LoVo (cell line): ENCODE measurements at places on chromosomes 16 and 17.

DNA sequence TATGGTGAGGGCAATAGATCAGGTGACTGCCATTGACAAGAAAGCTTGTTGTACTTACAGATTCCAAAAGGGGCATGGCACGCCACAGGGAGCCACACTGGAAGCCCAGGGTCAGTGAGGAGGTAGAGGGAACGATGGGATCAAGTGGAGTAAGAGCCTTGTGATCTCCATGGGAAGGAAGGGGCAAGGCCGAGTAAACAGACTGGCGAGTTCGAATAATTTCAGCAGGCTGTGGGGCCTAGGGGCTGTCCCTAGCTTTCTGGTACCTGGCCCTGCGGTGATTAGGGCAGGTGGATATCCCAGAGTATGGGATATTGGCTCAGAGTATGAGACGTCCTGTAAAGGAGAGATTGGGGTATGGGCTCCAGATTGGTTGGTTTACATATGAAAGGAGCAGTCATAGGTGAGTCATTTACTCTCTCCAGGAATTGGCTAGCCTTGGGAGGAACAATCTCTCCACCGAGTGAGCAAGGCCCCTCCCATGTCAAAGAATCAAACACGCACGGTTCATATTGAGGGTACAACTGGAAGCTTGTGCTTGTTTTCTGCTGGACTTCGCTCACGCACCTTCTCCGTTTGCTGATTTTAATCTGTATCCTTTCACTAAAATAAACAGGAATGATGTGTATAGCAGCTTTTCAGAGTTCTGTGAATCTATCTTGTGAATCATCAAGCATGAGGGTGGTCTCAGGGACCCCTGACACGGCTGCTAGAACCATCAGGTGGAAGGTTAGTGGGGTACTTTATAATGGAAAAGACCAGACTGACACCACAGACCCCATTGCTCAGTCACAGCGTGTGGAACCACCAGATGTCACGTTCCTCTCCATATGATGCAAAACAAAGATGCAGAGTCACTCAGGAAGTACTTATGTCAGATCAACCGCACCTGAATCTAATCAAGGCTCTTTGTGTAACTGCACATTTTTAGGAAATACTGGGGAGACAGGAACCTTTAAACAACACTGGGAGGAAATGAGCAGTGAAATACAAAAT is 27.9 kb downstream of the GABARAPL2 start:
- DNase-seq, result no peak

- DNase-seq, result no peak
Observed at GRCh38 chr16:6105115-6105514, 1007.5 kb upstream of the EEF2KMT start.

GRCh38 chr16:67430977-67431774 is at the start of gene HSD11B2:
HSD11B2 (plus strand) TSS chr16:67431121; CDS start chr16:67431249, 128 bp downstream.
- peak; percentile 78 for DNase-seq

DNA sequence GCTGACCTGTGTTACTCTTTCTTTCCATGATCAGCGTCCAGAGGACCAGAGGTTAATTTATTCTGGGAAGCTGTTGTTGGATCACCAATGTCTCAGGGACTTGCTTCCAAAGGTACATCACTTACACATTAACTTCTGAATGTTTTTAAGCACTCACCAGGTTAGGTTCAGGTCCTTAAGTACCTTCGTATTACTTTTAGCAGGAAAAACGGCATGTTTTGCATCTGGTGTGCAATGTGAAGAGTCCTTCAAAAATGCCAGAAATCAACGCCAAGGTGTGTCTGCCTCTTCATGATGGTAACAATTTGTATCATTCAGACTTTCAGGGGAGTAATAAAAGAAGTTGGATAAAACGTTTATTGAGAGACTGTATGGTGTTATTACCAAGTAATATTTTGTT is 3.3 kb downstream of the HERPUD1 start:
- DNase-seq, result no peak

GRCh38 chr17:62778990-62779681 is 29.0 kb downstream of the MARCHF10 start:
- DNase-seq, result peak; percentile 62

DNA sequence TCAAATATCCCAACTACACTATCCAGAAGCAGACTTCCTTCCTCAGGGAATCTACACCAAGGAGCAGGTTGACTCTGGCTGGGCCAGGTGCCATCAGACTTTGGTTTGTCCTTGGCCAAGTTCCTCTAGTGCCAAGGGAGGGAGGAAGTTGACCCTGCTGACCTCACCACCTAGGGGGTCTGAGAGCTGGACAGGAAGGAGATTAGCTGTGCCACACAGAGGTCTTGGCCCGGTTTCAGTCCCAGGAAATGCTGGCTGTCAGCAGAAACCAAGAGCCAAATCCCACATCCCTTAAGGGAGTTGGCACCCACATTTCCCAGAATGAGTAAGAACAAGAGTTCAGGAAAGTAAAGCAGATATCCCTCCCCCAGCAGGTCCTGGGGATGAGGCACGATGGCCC is 178.2 kb downstream of the SALL1 start:
- DNase-seq, result no peak

DNA sequence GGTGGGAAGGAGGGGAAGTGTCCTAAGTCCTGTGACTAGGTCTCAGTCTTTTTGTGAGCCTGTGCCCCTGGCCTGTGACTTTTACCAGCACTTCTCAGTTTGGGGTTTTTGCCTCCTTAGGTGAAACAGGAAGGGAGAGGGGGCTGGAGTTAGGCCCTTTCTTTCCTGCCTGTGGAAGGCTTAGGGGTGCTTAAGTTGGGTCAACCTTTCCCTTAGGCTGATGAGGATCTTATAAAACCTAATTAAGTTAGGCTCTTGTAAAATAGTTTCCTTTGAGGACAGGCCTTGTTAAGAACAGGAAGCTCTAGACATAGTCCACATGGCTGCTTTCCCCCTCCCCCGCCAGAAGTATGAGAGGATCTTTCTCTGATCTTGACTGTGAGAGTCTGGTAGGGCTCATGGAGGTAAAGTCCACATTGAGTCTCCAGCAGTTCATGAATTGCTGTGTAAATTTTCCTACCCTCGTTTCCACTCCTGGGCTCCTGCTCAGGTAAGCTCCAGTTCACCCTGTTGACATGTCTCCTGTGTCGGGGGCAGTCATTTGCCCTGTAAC is 17.0 kb upstream of the DNASE1 start:
- peak; percentile 36 for DNase-seq

DNA sequence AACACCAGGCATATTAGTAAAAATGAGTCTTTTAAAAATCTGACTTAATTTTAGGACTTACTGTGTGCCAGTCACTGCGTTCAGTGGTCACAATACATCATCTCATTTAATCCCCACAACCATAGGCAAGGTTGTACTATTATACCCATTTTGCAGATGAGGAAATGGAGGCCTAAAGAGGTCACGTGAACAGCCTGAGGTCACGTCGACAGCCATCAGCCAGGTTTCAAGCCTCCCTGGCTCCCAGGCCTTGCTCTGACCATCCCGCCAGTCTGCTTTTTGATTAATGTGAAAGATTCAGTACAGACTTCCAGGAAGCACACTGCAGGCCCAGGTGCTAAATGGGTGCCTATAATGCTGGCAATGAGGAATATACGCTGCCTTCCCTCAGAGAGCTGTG is 86.3 kb upstream of the TOX3 start:
- no peak for DNase-seq

DNA sequence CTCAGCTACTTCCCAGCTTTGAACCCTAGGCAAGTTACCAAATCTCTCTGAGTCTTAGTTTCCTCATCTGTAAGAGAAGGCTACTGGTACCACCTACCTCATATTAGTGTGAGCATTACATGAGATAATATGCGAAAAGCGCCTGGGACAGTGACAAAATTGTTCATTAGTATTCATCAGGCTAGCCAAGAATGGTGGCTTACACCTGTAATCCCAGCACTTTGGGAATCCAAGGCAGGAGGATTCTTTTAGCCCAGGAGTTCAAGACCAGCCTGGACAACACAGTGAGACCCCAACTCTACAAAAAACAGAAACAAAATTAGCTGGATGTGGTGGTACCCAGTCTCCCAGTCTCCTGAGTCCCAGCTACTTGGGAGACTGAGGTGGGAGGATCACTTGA is 3.3 kb downstream of the PLCD3 start:
- DNase-seq, result no peak

- DNase-seq, result no peak
Observed at GRCh38 chr16:28298511-28298878, 6.2 kb downstream of the SBK1 start.

GRCh38 chr17:81722184-81723120 is 10.4 kb downstream of the SLC25A10 start:
- DNase-seq, result peak; percentile 67

DNA sequence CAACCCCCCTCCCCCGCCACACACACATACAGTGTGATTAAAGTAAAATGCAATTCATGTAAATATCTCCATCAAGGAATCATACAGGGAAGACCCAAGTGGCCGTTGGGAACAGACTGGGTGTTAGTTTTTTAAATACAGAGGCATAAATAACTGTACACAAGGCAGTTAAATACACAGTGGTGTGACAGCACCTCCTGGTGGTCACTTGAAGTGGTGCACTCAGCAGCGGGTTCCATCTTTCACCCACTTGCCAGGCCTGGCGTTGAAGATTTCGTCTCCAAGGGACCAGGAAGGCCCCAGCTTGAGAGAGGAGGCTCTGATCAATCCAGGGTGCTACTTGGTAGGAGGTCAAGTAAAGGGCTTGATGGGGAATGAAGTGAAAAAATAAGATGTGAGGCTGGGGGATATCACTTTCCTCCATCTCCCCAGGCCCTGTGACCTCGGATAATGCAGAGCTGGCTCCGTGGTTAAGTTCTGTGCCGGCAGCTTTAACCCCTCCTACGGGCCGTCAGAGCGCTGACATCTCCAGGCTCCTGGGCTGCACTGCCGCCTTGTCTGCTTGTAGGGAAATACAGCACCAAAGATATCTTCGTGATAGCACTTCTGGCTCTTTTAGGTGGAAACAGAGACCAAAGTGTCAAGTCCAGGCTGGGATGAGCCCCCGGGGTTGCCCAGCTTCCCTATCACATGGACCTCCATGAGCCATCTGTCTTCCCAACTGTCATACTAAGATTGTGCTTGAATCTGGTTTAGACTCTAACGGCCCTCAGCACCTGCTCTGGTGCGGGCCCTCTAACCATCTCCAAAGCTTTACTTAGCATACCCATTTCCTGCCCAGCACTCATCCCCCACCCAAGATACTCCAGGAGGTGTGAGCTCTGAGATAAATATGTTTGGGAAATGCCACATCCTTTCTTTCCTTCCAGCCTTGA is 20.7 kb downstream of the LGALS9 start:
- DNase-seq, result peak; percentile 6

DNA sequence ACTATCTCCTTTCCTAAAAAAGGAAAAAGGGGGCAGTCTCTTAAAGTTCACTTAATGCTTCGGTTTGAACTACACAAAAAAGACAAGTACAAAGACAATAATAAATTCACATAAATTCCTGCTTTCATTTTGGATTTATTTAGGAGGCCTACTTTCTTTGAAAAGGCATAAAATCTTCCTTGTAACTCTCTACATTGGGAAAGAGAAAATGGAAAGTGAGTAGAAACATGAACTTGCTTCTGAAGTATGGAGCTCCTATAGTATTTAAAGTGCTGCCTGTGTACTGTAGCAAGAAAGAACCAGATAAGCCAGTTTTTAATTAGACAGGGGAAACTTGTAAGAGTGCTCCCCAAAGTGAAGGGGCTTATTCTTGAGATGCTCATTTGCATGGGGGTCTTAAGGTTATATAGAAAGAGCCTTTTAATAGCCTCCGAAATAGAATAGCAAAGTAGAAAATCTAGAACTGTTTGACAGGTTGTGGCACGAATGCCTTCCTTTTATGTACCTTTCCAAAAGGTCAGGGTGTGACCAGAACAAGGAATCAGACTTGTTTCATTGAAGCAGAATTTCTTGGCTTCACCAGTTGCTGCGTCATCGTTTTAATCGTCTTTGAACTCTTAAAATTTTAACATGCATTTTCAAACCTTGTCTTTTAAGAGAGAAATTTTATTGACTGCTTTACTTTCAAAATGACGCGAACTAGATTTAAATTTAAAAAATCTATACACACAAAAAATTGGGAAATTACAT is 12.9 kb downstream of the GAN start:
- DNase-seq, result no peak

GRCh38 chr16:10579965-10580882 is at the start of gene EMP2:
EMP2 (minus strand) TSS chr16:10580598; CDS start chr16:10547617, 32,981 bp downstream.
- DNase-seq, result peak; percentile 69
